ENCODE measurements at places on chromosomes 5 and 9.

DNA sequence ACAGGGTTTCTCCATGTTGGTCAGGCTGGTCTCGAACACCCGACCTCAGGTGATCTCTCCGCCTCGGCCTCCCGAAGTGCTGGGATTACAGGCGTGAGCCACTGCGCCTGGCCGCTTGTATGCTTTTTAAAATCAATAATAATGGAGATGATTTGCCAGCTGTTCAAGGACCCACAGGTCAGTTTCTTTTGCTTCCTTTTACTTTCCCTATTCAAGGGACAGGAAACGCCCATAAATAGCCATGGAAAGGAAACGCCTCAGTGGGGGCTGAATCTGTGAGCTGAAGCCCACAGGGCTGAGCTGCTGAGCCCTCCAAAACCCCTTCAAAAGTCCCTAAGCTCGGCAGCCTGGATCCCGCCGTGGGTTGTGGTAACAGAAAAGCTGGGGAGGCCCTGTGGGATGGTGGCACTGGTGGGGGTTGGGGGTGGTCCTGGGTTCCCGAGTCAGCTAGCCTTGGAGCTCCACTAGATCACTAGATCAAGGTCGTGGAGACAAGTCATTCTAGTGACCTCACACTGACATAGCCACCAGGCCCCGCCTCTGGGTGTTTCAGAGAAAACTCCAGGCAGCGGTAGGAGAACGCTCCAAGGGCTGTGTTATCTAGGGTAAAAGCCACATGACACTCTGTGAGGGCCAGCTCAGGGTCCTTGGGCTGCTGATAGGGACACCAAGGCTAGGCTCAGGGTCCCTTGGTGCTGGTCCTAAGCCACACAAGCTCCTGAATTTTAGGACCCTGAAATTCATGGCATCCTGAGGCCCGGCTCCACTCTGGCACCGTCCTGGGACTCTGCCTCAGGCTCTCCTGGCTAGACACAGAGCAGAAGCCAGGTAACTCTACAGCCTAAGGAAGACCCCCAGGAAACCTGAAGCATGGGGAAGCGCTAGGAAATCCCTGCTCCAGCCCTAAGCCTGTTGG lies 18.0 kb upstream of the DUSP1 start:
- DNase-seq: no peak

DNA sequence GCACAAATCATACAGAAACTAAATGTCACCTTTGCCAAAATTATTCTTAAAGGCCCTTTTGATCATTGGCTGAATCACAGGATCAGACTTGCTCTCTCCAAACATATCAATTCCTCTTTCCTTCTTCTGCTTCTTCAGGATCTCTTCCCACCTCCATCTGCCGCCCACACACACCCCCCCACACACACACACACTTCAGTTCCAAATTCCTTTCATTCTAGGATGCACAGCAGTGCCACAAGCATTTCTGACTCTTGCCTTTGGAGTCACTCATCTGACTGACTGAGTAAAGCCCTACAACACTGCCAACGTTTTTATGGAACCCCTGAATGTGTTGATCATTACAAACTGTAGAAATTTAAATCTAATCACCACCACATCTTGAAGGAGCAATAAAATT lies 22.9 kb downstream of the DNAH5 start:
- no peak for DNase-seq

- no peak for DNase-seq
These were observed 2.5 kb upstream of the TMEM174 start for GRCh38 chr5:73170522-73170921.

GRCh38 chr5:134174841-134175839 lies 1.6 kb downstream of the SKP1 start:
- no peak for DNase-seq

- no peak for DNase-seq
These were observed 17.4 kb upstream of the PITX1 start for GRCh38 chr5:135051399-135051798.

DNA sequence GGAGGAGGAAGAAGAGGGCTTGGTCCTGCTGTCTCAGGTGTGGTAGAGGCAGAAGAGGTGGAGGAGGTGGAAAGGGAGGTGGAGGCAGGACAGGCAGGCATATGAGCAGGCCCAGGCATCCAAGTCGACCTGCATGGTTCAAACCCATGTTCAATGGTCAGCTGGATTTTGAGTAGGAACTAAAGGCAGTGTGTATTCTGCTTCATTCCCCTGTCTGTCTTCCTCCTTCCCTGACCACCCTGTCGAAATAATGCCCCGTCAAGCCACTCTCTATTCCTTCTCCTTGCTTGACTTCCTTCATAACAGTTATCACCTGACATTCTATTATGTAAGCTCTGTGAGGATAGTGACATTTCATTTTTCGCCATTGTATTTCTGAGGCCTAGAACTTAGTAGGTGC lies 34.8 kb downstream of the ATP6V0E1 start:
- DNase-seq: no peak

DNA sequence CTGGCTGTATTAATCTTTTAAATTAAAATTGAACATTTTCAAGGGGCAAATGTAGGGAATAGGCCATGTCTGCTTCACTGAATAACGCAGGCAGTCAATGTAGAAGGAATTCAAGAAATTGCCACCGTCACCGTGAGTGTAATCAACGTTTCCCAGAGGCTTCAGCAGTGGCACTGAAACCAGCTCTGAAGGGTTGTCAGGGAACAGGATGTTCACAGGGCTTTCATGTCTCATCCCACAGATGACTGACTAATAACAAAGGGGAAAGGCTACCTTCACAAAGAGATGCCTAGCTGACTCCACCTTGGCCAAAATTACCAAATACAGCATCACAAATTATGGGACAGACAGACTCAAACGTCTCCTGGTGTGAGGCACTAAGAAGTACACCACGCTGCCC lies 70.4 kb upstream of the SIMC1 start:
- no peak for DNase-seq

DNA sequence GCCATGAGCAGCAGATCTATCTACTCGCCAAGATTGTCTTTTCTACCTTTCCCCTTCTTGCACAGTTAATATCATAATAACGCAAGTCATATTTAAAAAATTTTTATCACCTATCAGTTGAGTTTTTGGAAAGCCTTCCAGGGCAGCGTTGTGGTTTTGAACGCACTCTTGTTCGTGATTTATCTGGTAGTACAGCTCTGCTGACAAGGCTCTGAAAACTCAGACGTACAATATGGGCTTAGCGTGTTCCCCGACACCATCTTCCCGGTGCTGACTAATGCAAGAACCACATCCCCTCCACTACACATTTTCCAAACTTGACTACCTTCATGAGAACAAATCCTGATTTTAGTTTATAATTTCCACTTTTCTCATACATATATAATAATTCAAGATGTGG lies 1.6 kb upstream of the NFIL3 start:
- DNase-seq: no peak

DNA sequence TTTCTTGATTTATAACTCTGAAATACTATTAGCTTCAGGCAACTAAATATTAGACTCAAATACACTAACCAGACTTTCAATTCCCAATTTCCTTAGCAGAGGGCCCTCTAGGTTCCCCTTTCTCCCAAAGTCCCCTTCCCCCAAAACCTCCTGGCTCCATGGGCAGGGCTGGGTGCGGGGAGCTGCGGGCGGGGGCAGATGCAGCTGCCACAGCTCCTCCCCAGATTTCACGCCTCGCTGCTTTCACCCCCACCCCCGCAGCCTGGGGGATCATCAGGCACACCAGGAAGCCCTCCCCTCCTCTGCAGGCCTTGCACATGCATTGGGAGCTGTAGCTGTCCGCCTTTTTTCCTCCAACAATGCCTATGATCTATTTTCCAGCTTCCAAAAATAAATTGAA lies 82.8 kb upstream of the SPATA31C2 start:
- DNase-seq: no peak

DNA sequence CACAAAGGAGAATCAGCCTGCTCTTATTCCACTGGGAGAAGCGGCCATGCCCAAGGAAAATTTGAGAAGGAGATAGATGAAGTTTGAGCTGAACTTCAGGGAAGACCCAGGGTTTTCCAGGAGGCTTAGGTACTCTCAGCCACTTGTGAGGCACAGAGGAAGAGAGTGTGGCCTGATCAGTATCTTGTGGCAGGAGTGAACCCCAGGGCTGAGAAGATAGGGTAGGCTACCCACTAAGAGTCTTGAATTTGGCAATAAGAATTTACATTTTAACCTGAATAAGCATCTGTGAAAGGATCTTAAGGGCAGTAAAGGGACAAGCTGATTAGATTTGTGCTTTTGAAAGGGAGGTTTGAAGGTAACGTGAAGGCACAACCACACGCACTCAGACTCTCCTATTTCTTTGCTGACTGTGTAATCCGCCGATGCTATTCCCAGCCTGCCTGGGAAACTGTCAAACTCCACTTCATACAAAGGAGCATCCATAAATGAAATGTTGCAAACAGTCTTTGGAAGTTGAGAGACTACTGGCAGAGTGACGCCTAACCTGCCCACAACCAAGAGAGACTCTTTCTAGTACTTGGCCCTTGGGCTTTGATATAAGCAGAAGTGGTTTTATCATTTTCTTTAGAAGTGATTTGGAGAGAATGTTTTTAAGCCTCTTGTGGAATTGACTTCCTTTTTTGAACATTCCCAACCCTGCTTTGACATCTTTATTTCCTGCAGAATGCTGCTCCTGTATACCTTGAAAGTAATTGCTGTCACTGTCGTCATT lies 108.2 kb upstream of the VCAN start:
- no peak for DNase-seq

DNA sequence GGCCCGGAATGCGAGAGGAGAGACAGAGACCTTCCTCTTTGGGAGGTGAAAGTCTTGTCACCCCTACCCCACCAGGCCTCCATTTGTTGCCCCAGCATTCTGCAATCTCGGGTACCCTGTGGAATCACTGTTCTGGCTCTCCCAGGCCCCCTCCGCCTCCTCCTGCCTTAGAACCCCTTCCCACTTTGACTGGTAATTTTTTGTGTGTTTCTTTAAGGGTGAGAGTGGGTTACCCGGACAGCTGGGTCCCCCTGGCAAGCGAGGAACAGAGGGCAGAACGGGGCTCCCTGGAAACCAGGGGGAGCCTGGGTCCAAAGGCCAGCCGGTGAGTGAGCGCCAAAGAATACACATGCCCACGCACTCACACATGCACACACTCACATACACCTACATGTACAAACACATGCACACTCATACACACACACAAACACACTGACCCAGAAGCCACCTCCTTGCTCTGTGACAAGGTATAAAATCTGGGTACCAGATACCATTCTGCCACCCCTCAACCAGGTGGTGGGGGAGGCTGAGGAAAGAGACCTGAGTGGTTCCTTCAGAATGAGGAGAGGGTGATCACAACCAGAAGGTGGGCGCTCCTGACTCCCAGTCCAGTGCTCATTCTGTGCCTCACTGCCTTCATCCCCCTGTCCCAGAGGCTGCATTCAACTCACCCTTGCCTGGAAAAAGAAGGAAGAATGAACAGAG lies 30.9 kb upstream of the ORM1 start:
- DNase-seq: no peak

- DNase-seq: no peak
These were observed 153.3 kb downstream of the RGS3 start for GRCh38 chr9:113616621-113617496.
